Kidney (tissue), 22 donors: ENCODE measurements at places on chromosomes 12 and 14. TPM values are rescaled to one million over a fixed set of nuclear protein-coding genes. Genes with fewer than 3 reads are reported as not detected.

The ESR2 gene
- 2.5 TPM for total RNA-seq

The KRT1 gene
- total RNA-seq, result not detected

The KLRC3 gene
- total RNA-seq, result 0.72 TPM

The OGFOD2 gene
- 22.9 TPM for total RNA-seq

The ENDOU gene
- total RNA-seq, result 0.91 TPM

The DPPA3 gene
- total RNA-seq, result not detected

The FGD4 gene
- 55.5 TPM for total RNA-seq

The PRPF40B gene
- total RNA-seq, result 33.3 TPM

The RFX4 gene
- total RNA-seq, result not detected

The SLC5A8 gene
- total RNA-seq, result 1.6 TPM

The AVPR1A gene
- 5.4 TPM for total RNA-seq

The STXBP6 gene
- total RNA-seq, result 3.9 TPM

DNA sequence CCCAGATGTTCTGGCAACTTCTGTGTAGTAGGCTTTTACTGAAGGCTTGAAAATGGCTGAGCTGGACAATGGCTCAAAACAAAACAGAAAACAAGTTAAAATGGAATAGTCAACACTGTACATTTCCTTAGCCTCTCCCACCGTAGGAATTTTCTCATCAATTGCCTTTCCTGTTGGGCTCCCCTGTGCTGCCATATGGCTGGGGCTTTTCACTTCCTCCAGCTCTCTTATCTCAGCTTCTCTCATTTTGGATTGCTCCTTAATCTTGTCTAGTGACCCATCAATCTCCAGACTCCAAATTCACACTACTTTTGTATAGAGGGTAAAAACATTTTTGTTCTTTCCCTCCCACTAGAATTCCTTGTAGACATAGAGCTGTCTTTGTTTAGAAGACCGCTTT is 50.4 kb upstream of the RPH3A start:
- no peaks in the 10 kb centered on the region for H3K36me3 ChIP-seq
- no peaks in the 10 kb centered on the region for H3K27me3 ChIP-seq
- H3K27ac ChIP-seq, result no peak overlapping the region
- no peaks in the 10 kb centered on the region for H3K4me1 ChIP-seq
- no peak for DNase-seq

DNA sequence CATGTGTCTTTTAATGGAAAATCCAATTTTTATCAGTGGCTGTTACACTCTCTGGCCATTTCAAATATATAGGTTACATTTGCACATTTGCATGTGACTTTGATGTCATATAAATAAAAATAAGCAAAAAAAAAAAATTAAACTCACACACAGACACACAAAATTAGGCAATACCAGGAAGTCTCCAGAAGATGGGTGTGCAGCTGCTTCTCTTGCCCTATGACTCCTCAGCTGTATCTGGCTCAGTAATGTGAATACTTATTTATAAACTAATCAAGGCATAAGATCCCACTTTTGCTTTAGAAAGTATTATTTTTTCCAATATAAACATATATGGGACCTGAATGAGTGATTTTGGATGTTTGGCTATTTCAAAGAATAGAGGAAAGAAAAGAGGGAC is 461.1 kb downstream of the LRIG3 start:
- H3K4me3 ChIP-seq, result no peak overlapping the region
- no peaks in the 10 kb centered on the region for H3K4me1 ChIP-seq
- no peaks in the 10 kb centered on the region for H3K36me3 ChIP-seq
- H3K27me3 ChIP-seq, result no peaks in the 10 kb centered on the region
- no peak for DNase-seq
- H3K27ac ChIP-seq, result no peak overlapping the region

GRCh38 chr14:28709571-28710305 is 56.8 kb upstream of the FOXG1 start:
- H3K4me1 ChIP-seq, result no peaks in the 10 kb centered on the region
- no peak for DNase-seq
- no peak overlapping the region for H3K4me3 ChIP-seq
- no peak overlapping the region for H3K27ac ChIP-seq
- no peaks in the 10 kb centered on the region for H3K27me3 ChIP-seq
- no peaks in the 10 kb centered on the region for H3K36me3 ChIP-seq

GRCh38 chr14:30876692-30877091 is 2.3 kb downstream of the COCH start:
- H3K4me3 ChIP-seq, result no peak overlapping the region
- H3K27me3 ChIP-seq, result peaks cover 14% of the 10 kb centered on the region
- H3K36me3 ChIP-seq, result no peaks in the 10 kb centered on the region
- DNase-seq, result no peak
- no peaks in the 10 kb centered on the region for H3K4me1 ChIP-seq

GRCh38 chr12:76790564-76791552 is 26.9 kb downstream of the ZDHHC17 start:
- no peaks in the 10 kb centered on the region for H3K36me3 ChIP-seq
- no peaks in the 10 kb centered on the region for H3K4me1 ChIP-seq
- peak; percentile 24 for DNase-seq
- H3K4me3 ChIP-seq, result no peak overlapping the region
- H3K27ac ChIP-seq, result no peak overlapping the region

DNA sequence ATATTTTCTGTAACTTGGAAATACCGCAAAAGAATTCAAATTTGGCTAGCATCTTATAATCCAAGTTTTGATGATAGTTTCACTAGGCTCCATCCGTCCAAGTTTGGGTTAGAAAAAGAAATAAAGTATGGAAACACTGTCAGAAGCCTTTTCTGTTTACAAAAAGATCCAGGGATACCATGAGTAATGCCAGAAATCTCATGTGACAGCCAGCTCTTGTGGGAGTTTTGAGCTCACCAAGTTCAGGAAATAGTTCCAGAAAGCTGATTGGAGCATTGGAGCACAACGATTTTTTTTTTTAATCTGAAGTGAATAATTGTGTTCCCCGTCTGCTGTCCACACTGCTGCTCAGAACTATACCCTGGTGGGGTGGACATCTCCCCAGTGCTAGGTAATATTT is 229.7 kb upstream of the NPAS3 start:
- H3K27ac ChIP-seq, result peak overlapping the region; percentile 49
- peaks cover 3% of the 10 kb centered on the region for H3K4me1 ChIP-seq
- no peaks in the 10 kb centered on the region for H3K36me3 ChIP-seq
- peak; percentile 83 for DNase-seq
- H3K27me3 ChIP-seq, result no peaks in the 10 kb centered on the region

DNA sequence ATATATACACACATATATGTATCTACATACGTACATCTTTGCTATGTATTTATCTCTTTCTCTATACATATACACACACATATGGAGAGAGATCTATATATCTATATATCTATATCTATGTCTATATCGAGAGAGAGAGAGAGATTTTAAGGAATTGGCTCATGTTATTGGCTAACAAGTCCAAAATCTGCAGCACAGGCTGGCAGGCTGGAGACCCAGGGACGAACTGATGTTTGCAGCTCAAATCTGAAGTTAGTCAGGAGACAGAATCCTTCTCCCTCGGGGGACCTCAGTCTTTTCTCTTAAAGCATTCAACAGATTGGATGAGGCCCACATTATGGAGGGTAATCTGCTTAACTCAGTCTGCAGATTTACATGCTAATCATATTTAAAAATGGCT is 40.7 kb upstream of the DACT1 start:
- H3K4me1 ChIP-seq, result no peaks in the 10 kb centered on the region
- H3K27me3 ChIP-seq, result no peaks in the 10 kb centered on the region
- H3K4me3 ChIP-seq, result no peak overlapping the region
- no peaks in the 10 kb centered on the region for H3K36me3 ChIP-seq
- no peak for DNase-seq
- no peak overlapping the region for H3K27ac ChIP-seq

- no peak overlapping the region for H3K4me3 ChIP-seq
- H3K4me1 ChIP-seq, result no peaks in the 10 kb centered on the region
- H3K27me3 ChIP-seq, result no peaks in the 10 kb centered on the region
- no peak for DNase-seq
- H3K36me3 ChIP-seq, result no peaks in the 10 kb centered on the region
Observed at GRCh38 chr14:39628087-39628486, 195.9 kb upstream of the FBXO33 start.

GRCh38 chr14:69582212-69582611 is 7.5 kb upstream of the CCDC177 start:
- no peaks in the 10 kb centered on the region for H3K36me3 ChIP-seq
- H3K27me3 ChIP-seq, result no peaks in the 10 kb centered on the region
- H3K4me1 ChIP-seq, result no peaks in the 10 kb centered on the region

DNA sequence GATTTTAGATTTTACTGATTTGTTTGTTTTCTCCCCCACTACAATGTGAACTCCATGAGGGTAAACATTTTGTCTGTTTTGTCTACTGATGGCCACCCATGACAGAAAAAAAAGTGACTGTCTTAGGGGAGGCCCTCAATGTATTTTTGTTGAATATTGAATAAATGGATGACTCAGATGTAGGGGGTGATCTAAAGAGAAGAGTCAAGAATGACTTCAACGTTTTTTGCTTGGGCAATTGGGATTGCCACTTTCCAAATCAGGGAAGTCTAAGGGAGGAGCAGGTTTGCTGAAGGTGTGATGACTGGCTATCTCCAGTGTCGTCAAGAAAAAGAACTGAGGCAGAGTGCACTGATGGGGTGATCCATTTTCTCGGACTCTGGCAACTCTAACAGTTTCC is 10.7 kb upstream of the PHC1 start:
- no peaks in the 10 kb centered on the region for H3K36me3 ChIP-seq
- H3K27ac ChIP-seq, result no peak overlapping the region
- no peak overlapping the region for H3K4me3 ChIP-seq
- no peak for DNase-seq
- no peaks in the 10 kb centered on the region for H3K27me3 ChIP-seq
- H3K4me1 ChIP-seq, result no peaks in the 10 kb centered on the region

DNA sequence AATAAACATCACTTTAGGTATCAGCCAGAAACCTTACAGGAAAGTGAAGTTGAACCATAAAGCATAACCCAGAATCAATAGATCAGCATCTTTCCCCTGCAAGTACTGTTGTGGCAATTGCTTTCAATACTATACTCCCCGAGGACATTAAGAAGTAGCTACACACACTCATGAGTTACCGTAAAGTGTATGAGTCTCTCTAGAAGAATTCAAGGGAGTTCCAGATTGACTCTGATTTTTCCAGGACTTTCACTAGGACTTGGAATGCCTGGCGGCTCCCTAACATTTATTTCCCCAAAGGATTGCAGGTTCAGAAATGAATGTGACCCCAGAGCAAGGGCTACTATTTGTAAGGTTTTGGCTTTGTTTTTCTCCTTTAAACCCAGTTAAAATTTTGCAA is 465.4 kb upstream of the MDGA2 start:
- no peaks in the 10 kb centered on the region for H3K4me1 ChIP-seq
- H3K36me3 ChIP-seq, result no peaks in the 10 kb centered on the region
- no peak overlapping the region for H3K27ac ChIP-seq
- no peak for DNase-seq
- H3K4me3 ChIP-seq, result no peak overlapping the region

- H3K36me3 ChIP-seq, result no peaks in the 10 kb centered on the region
- H3K4me1 ChIP-seq, result no peaks in the 10 kb centered on the region
- no peak overlapping the region for H3K4me3 ChIP-seq
- no peak for DNase-seq
- no peaks in the 10 kb centered on the region for H3K27me3 ChIP-seq
Observed at GRCh38 chr12:25883026-25883916, 75.2 kb upstream of the RASSF8 start.

- H3K27me3 ChIP-seq, result no peaks in the 10 kb centered on the region
- H3K4me3 ChIP-seq, result peak overlapping the region; percentile 74
- H3K27ac ChIP-seq, result peak overlapping the region; percentile 76
- no peaks in the 10 kb centered on the region for H3K36me3 ChIP-seq
- H3K4me1 ChIP-seq, result no peaks in the 10 kb centered on the region
- peak; percentile 40 for DNase-seq
Observed at GRCh38 chr12:81078469-81079196, 754 bp downstream of the ACSS3 start.

- H3K4me1 ChIP-seq, result no peaks in the 10 kb centered on the region
- no peaks in the 10 kb centered on the region for H3K36me3 ChIP-seq
- H3K4me3 ChIP-seq, result peak overlapping the region; percentile 97
- H3K27ac ChIP-seq, result peak overlapping the region; percentile 92
Observed at GRCh38 chr12:11650286-11651281, 1.1 kb downstream of the ETV6 start.

DNA sequence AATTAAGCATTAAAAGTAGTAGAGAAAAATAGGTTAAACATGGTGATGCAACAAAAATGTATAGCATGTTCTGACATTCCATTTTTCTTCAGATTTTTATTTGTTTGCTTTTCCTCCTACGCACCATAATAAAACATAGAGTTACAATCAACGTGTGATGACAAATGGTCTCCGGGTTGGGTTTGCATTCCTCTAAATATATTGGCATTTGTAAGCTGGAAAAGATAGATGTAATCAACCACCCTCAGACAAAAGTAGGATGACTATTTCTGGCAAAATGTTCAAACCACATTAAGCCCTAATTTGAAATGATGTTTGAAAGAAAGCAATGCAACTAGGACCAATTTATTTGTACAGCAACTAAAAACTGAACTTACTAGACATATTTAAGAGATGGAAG is 58.4 kb downstream of the SLC25A21 start:
- no peak for DNase-seq
- H3K4me3 ChIP-seq, result no peak overlapping the region
- no peaks in the 10 kb centered on the region for H3K4me1 ChIP-seq

DNA sequence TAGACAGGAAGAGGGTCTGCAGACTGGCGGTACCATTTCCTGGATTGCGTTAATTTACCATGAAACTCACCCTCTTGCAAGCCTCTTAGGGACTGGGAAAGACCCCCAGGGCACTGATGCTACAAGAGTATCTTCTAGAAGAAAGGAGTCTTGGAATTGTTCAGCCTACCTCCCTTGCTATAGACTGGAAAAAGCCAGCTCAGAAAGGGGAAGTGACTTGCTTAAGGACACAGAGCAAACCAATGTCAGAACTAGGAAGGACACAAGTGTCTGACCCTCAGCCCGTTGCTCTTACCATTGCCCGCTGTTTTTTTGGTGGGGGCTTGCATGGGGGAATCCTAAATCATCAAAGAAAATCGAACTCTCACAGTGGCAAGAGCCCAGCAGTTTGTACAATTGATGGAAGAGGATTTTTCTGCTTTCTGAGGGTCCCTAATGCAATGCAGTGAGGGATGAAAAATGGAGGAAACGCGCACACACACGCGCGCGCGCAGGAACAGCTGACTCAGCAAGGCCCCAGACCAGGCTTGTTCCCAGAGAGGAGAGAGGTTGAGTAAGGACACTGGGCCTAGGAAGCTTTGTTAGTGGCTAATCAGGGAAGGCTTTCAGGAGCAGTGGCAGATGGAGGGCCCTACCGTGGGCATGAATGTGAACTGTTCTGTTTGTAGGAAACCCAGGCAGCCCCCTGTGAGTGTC is 50.9 kb downstream of the RIN3 start:
- H3K27me3 ChIP-seq, result no peaks in the 10 kb centered on the region
- H3K4me1 ChIP-seq, result no peaks in the 10 kb centered on the region
- H3K4me3 ChIP-seq, result no peak overlapping the region
- DNase-seq, result no peak
- no peak overlapping the region for H3K27ac ChIP-seq
- H3K36me3 ChIP-seq, result no peaks in the 10 kb centered on the region

GRCh38 chr12:65612440-65612839 is 211.8 kb upstream of the HMGA2 start:
- H3K27ac ChIP-seq, result no peak overlapping the region
- no peak overlapping the region for H3K4me3 ChIP-seq
- H3K27me3 ChIP-seq, result no peaks in the 10 kb centered on the region
- no peak for DNase-seq
